Bronchial epithelial cell (primary cell): ENCODE measurements at places on chromosomes 13 and 19. TPM values are rescaled to one million over a fixed set of nuclear protein-coding genes. Genes with fewer than 3 reads are reported as not detected.

Gene ZNF829
- total RNA-seq = 3.1 and 3.7 TPM in 2 replicates

Gene ZNF709
- 0.26 and 0.64 TPM in 2 replicates for total RNA-seq

Gene DNASE2
- total RNA-seq = 27.9 and 35.2 TPM in 2 replicates

Gene FOXO1
- total RNA-seq = 7.6 and 12.2 TPM in 2 replicates

Gene CXCL17
- total RNA-seq = 1.1 and 5.8 TPM in 2 replicates

Gene LPAR2
- total RNA-seq = 5.5 and 5.6 TPM in 2 replicates

Gene ZNF784
- 5.0 and 5.1 TPM in 2 replicates for total RNA-seq

Gene LENG8
- total RNA-seq = 26.3 and 37.8 TPM in 2 replicates

Gene CEACAM3
- 0.26 TPM in 1 of 2 replicates, not detected in the other for total RNA-seq

Gene ACP4
- not detected in 2 replicates for total RNA-seq

Gene LRRC63
- not detected in 2 replicates for total RNA-seq

Gene FGF22
- total RNA-seq = not detected in 2 replicates

Gene VSTM2B
- total RNA-seq = not detected in 2 replicates

Gene SLAIN1
- total RNA-seq = under 0.01 TPM in 1 of 2 replicates, not detected in the other
